ENCODE measurements at places on chromosomes 7 and 10.

DNA sequence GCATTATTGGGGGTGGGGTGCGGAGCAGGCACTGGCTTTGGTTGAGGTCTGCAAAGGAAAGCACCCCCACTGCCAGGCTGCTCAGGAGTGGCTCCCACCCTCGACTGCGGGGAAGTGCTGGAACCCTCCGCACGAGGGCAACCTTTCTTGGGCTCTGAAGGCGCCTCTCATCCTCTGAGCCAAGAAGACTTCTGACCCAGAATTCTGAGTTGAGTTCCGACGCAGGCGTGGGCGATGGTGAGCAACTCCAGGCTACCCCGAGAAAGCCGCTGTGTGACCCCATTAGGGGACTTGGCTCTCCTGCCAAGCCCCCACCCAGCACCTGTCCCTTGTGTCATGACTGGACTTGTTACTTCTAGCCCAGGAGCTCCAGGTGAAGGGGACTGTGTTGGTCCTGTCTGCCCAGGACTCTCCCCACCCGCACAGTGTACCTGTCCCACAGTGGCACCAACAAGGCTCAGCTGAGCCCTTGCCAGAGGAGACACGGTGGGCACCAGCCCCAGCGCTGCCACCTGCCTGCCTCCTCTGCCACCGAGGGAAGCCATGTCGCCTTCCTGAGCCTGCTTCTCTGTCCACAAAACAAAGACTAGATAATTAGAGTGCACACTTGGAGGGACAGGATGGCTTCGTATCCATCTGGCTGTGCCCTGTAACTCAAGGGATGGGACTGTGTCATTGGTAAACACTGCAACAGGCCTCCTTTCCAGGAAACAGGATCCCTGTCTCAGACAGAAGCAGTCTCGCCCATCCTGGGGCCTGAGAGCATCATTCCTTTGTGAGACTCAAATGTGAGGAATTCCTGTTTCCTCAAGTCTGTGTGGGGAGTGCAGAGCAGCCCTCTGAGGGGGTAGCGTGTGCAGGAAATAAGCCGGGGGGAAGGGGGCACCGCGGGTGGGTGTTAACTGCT lies 128.8 kb downstream of the LHPP start:
- no peak for DNase-seq

DNA sequence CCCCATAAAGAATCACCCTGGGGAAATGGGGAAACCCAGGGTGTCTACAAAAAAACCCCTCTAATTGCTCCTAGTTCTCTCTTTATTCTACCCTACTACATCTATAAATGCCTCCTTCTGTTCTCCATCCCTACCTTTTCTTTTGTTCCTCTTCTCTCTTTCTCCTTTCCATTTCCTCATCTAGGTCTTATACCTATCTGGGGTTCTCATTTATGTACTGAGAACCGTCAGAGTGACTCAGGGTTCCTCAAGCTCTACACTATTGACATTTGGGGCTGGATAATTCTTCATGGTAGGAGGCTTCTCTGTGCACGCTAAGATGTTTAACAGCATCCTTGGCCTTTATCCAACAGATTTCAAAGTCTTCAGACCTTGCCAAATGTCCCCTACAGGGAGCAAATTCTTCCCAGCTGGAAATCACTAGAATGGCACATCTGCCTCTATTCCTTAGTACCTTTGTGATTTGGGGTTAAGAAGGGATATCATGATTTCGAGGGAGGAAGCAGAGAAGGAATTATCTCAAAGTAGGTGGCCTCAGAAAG lies 137.4 kb upstream of the PTN start:
- no peak for DNase-seq

DNA sequence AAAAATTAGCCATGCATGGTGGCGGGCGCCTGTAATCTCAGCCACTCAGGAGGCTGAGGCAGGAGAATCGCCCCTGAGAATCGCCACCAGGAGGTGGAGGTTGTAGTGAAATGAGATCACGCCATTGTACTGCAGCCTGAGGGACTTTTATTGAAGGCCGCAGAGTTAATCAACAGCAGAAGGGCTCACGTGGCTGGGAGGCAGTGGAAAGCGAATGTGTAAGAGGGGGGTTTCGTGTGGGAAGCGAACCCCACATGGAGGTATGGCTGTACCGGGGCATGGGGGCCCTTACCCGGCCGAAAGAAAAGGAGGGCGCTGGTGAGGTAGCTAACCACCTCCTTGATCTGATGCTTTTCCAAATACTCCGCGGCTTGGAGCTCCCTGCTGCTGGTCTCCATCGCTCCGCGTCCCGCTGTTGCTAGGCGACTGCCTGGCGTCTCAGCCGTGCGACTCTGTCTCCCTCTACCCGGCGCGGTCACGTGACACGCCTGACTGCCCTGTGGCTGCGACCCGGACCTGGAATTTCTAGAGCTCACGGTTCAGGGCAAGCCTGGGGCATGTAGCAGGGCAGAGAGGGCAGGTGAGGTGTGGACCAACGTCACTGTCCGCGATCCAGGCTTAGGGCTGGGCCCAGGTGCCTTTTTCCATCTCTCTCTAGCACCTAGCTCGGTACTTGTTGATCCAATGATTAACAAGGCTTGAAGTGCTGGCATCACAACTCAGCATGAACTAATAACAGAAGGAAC lies at the start of gene EFCAB10:
EFCAB10 (minus strand) TSS at position 428 of the 746 bp plus-strand sequence; CDS start at position 398, 30 bp downstream.
- peak; percentile 57 for DNase-seq

DNA sequence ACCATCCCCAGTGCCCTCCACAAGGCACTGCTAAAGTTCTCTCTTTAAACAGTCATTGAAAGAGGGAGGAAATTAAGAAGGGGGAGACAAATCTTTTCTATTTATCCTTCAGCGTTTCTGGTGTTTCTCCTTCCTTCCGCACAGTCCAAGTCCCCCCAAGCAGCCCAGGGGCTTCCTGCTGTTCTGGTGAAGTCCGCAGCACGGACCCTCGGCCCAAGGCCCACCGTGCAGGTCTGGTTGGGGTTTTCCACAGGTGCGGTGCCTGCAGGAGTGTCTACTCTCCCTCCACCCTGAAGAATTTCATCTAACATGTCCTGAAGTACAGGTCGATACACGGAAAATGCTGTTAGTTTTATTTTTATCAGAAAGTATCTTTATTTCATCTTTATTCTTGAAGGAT lies 34.1 kb upstream of the KNDC1 start:
- no peak for DNase-seq

GRCh38 chr10:104330168-104331110 lies 7.8 kb downstream of the ITPRIP start:
- no peak for DNase-seq

DNA sequence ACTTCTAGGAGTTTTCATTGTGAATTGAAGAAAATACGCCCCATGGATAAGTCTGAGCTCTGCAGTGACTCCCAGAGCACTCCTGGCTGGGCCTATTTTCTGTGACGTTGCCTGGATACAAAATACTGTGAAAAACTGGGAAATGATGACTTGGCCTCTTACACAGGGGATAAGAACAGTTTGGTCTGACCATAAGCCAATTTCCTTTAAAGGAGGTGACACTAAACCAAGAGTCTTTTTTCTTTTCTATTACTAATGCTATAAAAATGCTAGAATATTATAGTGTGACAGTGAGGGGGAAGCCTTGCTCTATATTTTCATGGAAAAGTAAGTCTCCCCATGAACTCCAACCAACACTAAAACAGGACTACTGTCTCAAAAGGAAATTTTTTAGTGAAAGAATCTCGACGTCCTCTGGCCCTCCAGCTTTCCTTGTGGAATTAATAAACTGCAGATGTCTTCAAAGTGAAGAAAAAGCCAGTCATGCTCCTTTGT lies 45.5 kb downstream of the MYOF start:
- no peak for DNase-seq

DNA sequence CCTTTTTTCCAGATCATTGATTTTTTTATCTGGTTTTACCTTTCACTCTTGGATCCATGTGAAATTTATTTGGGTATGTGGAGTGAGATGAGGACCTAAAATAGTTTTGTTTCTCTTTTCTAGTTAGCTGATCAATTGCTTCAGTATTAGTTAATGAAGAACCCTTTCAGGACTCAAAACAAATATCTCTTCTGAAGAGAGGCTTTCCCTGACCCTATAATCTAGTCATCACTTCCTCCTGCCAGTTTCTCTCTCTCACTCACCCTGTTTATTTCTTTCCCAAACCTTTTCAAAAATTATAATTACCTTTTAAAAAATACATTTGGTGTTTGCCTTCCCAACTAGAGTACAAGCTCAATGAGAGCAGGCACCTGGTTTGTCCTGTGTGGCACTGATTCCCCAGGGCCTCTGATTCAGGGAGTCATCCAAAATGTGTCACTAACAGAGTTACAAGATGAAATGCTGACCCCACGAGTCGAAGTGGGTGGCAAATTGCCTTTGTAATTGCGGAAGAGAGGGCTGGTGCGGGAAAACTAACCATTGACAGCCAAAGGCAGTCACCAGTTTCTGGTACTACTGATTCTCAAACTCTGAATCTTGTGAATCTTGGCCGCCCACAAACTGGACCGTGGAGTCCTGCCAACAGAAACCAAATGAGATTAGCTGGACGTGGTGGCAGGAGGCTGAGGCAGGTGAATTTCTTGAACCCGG lies 2.4 kb downstream of the TMEM140 start:
- DNase-seq = no peak

DNA sequence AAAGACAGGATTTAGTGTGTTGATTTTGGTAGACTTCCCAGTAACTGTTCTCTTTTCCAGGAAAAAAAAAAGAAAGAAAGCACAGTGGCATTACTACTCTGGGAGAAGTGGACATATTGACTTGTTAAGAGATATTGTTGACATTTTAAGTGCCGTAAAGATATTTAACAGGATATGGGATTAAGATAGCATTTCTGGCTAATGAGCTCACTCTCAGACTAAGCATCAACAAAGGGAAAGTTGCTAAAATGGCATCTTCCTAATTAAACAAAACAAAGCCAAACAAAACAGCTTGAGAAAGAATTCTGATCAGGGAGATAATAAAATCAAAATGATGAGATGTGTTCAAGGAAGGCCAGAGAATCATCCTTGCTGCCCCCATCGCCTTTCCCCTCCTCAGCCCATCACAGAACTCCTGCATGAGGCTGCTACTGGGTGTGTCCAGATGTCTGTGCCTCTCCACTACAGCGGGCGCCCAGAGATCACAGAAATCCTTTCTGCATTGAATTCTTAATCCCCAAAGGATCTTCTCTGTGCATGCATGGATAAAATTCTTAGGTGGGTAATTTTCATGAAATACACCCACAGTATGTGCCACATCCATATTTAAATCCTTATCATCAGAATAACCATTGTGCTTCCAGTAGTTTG lies 270.5 kb downstream of the POU6F2 start:
- DNase-seq = no peak

GRCh38 chr7:105268511-105269392 lies 120.0 kb downstream of the SRPK2 start:
- peak; percentile 67 for DNase-seq

DNA sequence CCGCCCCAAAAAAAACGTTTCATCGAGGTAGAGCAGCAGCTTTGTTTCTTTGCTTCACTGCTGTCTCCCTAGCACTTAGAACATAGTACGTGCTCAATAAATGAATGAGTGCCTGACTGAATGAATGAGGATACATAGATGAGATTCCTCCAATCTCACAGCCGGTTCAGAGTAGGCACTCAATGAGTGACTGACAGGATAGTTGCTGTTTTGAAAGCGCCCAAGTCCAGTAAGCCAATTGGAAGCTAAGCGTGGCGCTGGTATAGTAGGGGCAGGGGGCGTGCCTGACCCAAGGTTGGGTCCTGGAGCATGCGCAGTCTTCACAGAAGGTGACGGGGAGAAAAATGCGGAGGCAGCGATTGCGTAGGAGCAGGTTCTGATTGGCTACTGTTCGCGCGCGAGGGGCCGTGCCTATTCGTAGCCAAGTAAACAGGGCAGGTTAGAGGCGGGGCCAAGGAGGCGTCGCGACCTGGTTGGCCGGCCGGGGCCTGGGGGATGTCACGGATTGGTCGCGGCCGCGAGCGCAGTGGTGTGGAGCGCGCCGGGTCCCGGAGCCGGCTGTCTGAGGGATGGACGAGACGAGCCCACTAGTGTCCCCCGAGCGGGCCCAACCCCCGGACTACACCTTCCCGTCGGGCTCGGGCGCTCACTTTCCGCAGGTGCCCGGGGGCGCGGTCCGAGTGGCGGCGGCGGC lies at the start of gene PI4K2A:
PI4K2A (plus strand) TSS at position 498 of the 694 bp plus-strand sequence; CDS start at position 570, 72 bp downstream.
- DNase-seq = peak; percentile 83

- no peak for DNase-seq
Measured at GRCh38 chr7:84302949-84303348, 108.4 kb upstream of the SEMA3A start.

- no peak for DNase-seq
Measured at GRCh38 chr7:33933611-33934281, 28.4 kb downstream of the BMPER start.

DNA sequence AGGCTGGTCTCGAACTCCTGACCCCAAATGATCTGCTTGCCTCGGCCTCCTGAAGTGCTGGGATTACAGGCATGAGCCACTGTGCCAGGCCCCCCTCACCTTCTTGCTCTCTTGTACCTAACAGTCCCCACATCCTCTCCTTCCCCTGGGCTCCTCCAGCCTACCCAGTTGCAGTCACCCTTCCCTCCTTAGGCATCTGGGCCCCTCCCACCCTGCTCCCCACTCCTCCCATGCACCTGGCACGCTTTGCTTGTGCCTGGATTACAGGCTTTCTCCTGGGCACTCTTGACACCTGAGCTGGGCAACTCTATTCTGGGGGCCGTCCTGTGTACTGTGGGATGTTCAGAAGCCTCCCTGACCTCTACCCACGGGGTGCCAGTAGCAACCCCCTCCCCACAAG lies 3.0 kb downstream of the CLDN15 start:
- DNase-seq = no peak

DNA sequence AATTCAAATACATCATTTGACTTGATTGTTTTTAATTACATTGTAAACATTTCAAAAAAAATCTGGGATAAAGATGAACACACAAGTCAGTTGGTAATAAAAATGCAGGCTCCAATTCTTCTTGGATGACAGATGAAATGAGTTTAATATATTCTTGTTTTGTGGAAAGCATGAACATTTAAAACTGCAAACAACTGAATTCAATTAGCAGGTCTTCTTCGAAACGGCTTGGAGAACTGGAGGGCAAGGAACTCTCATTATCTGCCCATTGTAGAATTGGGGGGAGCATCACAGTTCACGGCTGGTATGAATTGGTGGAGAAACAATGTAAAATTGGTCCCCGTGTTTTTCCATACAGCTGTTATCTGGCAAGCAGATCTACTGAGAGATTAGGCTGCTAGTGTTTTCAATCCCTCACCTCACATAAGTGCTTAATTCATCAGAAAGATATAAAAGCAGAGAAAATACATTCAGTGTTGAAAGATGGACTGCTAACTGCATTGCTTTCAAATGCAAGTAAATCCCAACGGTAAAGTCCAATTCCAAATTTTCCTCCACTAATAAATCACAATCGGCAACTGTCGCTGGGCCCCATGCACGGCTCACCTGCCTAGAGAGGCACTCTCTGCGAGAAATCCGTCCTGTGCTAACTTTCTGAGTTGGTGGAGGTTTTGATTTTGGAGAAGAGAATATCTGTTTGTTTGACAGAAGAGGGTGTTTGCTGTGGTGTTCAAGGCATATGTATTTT lies 199.5 kb downstream of the ZNF438 start:
- DNase-seq = no peak

DNA sequence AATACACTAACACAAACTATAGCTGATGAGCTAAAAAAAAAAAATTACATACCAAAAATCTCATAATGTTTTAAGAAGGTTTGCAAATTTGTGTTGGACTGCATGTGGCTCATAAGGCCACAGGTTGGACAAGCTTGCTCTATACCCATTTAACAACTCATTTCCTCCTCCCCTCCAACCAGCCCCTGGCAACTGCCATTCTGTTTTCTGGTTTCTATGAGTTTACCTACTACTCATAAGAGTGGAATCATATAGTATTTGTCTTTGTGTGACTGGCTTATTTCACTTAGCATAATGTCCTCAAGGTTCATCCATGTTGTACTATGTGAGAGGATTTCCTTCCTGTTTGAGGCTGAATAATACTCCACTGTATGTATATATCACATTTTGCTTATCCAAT lies 100.4 kb upstream of the ARHGAP21 start:
- no peak for DNase-seq

- no peak for DNase-seq
Measured at GRCh38 chr7:128197989-128198580, 43.0 kb upstream of the LEP start.
